ENCODE measurements at places on chromosomes 7 and 10. TPM values are rescaled to one million over a fixed set of nuclear protein-coding genes. Genes with fewer than 3 reads are reported as not detected.

Gene ZNF37A
- total RNA-seq, result 15.5 TPM

Gene ZEB1
- 65.2 TPM for total RNA-seq

Gene CDK14
- total RNA-seq, result 35.8 TPM

Gene NME8
- total RNA-seq, result not detected

Gene CHPF2
- total RNA-seq, result 123 TPM

Gene ACTR3C
- total RNA-seq, result 0.13 TPM

Gene CCDC126
- total RNA-seq, result 8.3 TPM

Gene TMEM139
- 0.23 TPM for total RNA-seq

All from smooth muscle cell of the pulmonary artery (primary cell).